ENCODE measurements at places on chromosomes 16 and 17.

GRCh38 chr17:36727577-36727976, 126.2 kb downstream of the MRM1 start:
- DNase-seq, result no peak

GRCh38 chr17:77819497-77819896, 139.0 kb upstream of the TNRC6C start:
- DNase-seq, result no peak

GRCh38 chr17:48308581-48308980, 121.4 kb downstream of the SKAP1 start:
- no peak for DNase-seq

DNA sequence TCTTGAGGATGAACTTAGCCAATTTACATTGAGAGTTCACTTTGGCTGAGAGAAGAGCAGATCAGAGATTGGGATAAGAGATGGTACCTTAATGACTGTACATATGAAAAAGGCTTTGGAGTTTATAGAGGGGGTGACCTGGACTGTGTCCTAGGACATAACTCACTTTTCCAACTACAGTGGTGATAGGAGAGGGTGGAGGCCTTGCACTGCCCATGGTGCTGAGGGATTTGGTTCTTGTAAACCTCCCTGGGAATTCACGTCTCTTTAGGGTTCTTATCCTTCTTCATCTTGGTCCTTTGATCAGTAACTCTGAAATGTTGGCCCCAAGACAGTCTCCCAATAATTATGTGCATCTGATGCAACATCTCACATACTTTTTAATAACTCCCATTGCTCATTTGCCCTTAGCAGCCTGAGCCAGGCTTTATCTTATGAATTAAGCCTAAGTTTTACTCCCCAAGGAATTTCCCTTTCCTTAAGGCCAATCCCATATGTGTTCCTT, at the start of gene OR4D1:
OR4D1 (plus strand) TSS at position 455 of the 505 bp plus-strand sequence. CDS start 6,770 bp downstream, outside the sequence.
- DNase-seq, result no peak

DNA sequence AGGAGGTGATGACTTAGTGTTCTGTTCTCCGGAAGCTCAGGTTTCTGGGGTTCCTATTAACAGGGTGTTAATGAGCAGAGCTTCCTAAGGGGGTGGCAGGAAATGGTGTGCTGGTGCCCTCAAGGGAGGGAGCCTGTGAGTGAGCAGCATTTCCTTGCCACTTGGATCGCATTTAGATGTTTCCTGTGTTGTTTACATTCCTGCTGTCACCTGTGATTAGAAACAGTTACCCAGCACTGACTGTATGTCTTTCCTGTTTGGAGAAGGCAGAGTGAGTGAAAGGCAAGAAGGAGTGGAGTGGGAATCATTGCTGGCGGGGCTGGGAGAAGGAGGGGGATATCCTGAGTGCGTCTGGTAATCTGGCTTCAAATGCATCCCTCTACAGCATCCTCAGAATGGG, 214.6 kb downstream of the CCDC182 start:
- no peak for DNase-seq

- DNase-seq, result peak; percentile 6
Measured at GRCh38 chr16:51818342-51818944, 667.4 kb upstream of the SALL1 start.

DNA sequence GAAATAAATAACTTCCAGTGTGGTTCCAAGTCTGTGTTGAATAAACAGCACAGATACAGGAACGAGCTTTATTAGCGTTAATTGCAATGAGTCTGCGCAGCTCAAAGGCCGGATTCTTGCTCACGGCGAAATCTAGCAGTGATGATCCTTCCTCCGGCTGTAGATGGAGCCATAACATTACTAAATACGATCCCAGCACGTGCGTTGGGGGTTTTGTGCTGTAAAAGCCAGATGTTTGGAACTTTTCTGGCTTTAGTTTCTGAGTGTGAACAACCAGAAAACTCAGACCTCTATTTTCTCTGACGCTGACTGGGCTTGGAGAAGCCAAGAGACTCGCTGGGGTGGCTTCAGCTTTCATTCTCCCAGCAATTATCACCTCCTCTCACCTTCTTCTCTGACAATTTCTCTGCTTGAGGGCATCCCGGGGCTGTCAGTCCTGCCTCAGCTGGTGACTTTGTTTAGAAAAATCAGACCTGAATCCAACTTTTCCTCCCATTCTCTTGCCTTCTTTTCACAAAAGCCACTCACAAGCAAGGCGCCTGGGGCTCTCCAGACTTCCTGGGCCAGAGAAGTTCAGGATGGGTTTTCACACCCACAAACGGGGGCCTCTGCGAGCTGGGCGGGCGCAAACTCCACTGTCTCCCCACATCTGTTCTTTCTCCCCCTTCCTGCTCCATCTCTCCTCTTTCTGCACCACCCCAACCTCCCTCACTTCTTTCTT, 47.1 kb upstream of the AKTIP start:
- DNase-seq, result peak; percentile 81

- DNase-seq, result no peak
Measured at GRCh38 chr16:67653128-67653788, 6.8 kb downstream of the ACD start.

GRCh38 chr17:4500191-4500571, 1.5 kb downstream of the SPNS2 start:
- no peak for DNase-seq

- DNase-seq, result peak; percentile 86
Measured at GRCh38 chr17:75601057-75601987, 13.7 kb downstream of the MYO15B start.

- no peak for DNase-seq
Measured at GRCh38 chr16:9817586-9817985, 364.6 kb downstream of the GRIN2A start.

DNA sequence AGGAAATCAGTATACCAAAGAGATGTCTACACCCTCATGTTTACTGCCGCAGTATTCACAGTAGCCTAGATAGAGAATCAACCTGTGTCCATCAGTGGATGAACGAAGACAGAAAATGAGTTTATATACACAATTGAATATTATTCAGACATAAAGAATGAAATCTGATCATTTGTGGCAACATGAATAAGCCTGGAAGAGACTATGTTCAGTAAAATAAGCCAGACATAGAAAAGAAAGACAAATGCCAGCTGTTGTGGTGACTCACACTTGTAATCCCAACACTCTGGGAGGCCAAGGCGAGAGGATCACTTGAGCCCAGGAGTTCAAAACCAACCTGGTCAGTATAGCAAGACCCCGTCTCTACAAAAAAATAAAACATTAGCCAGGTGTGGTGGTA, 16.1 kb downstream of the NUDT16L1 start:
- DNase-seq, result no peak

DNA sequence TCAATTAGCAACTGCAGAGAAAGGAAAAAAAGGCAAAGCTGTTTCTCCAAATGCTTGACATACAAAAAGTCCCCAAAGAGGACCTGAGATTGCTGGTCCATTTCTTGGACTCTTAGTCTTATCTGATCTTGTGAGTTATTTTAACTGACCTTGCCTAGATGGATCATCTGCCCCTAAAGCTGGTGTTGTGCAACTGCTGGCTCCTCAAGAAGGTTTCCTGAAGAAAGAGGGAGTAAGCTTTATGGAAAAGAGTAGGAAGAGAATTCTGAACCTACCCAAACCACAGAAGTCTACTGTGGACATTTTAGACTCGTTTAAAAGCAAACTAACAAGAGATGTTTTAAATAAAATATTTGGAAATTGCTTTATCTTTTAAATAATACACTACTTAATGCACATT, 140.0 kb upstream of the HS3ST3A1 start:
- DNase-seq, result no peak

- DNase-seq, result no peak
Measured at GRCh38 chr16:28131181-28131580, 67.7 kb upstream of the GSG1L start.

Data from GM13976 (cell line).